ENCODE measurements at places on chromosomes 1 and 21. TPM values are rescaled to one million over a fixed set of nuclear protein-coding genes. Genes with fewer than 3 reads are reported as not detected.

- DNase-seq, result no peak
These were observed 52.7 kb downstream of the GLUL start for GRCh38 chr1:182338806-182339370.

Gene CATSPERE
- total RNA-seq, result 0.34 TPM

DNA sequence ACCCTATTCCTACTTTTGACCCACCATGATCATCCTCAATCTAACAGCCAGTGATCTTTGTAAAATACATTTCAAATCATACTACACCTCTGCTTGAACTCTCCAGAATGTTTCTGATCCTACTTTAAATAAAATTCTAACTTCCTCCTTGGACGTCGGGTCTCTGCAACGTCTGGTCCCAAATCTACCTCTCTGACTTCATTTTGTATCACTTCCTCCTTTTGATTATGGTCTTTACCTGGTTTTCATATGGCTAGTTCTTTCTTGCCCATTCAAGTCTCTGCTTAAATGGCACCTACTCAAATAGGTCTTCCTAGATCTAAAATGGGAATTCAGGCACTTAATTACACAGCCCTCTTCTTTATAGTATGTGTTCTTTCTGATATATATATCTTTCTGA, 18.2 kb downstream of the PLPPR4 start:
- no peak for DNase-seq

DNA sequence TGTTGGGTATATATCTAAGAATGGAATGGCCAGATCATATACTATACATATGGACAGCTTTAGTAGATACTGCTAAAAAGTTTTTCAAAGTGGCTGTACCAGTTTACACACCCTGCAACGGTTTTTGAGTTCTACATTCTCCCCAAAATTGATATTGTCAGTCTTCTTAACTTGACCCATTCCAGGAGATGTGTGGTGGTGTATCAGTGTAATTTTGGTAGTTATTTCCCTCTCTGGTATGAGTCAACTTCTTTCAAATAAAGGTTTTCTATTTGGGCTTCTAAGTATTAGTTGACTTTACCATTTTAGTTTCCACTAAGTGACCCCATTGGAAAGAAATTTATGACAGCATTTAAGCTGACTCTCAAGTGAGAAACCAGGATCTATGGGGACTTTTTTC, 29.2 kb downstream of the INKA2 start:
- DNase-seq, result no peak

Gene LYPD8
- not detected for total RNA-seq

- DNase-seq, result no peak
These were observed 116.1 kb downstream of the MRPS6 start for GRCh38 chr21:34189506-34189905.

Measured in HCT116 (cell line).